ENCODE measurements at places on chromosomes 11 and 22.
A peak's percentile ranks its signal among the peaks of the same experiment; 100 is the strongest.

GRCh38 chr11:48020092-48020755, 39.9 kb downstream of the PTPRJ start:
- H3K4me3 ChIP-seq: peak overlapping the region; percentile 4
- peaks cover 59% of the 10 kb centered on the region for H3K4me1 ChIP-seq
- H3K27ac ChIP-seq: peak overlapping the region; percentile 100
- no peaks in the 10 kb centered on the region for H3K27me3 ChIP-seq
- DNase-seq: no peak

- H3K4me1 ChIP-seq: peaks cover 23% of the 10 kb centered on the region
- DNase-seq: no peak
- no peak overlapping the region for H3K4me3 ChIP-seq
- H3K36me3 ChIP-seq: no peaks in the 10 kb centered on the region
- H3K27ac ChIP-seq: no peak overlapping the region
These were observed 47.7 kb upstream of the EMID1 start for GRCh38 chr22:29157759-29158535.

- no peaks in the 10 kb centered on the region for H3K36me3 ChIP-seq
- no peak overlapping the region for H3K4me3 ChIP-seq
- H3K4me1 ChIP-seq: no peaks in the 10 kb centered on the region
- no peak overlapping the region for H3K27ac ChIP-seq
These were observed 432.1 kb downstream of the BRD1 start for GRCh38 chr22:49395617-49396016.

GRCh38 chr22:17334059-17334458, 35.2 kb upstream of the CECR2 start:
- DNase-seq: no peak
- no peaks in the 10 kb centered on the region for H3K36me3 ChIP-seq
- peaks cover 1% of the 10 kb centered on the region for H3K27me3 ChIP-seq
- H3K4me3 ChIP-seq: no peak overlapping the region
- H3K4me1 ChIP-seq: no peaks in the 10 kb centered on the region

GRCh38 chr11:126963603-126964363, 36.8 kb downstream of the KIRREL3 start:
- H3K4me1 ChIP-seq: peaks cover 14% of the 10 kb centered on the region
- H3K36me3 ChIP-seq: no peaks in the 10 kb centered on the region
- H3K4me3 ChIP-seq: no peak overlapping the region
- peaks cover 22% of the 10 kb centered on the region for H3K27me3 ChIP-seq

DNA sequence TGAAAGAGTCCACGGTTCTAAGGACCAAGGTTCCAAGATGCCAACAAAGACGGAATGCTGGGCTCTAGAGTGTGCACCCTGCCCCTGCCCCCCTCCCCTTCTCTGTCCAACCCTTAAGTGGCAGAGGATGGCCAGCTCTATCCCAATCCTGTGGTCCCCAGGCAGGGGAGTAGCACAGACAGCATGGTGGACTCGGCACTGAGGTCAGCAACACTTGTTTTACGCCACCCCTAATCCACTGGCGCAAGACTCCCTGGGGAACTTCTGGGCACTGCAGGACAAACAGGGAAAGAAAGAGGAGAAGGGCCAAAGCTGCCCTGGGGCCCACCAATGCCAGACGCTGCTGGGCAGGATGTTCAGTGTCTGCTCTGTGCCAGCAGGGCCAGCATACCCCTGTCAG, 18.9 kb downstream of the GDPD5 start:
- H3K4me3 ChIP-seq: no peak overlapping the region
- no peaks in the 10 kb centered on the region for H3K36me3 ChIP-seq
- H3K27me3 ChIP-seq: no peaks in the 10 kb centered on the region
- H3K27ac ChIP-seq: no peak overlapping the region
- DNase-seq: no peak
- peaks cover 22% of the 10 kb centered on the region for H3K4me1 ChIP-seq

GRCh38 chr11:66686801-66687750, 9.4 kb upstream of the RBM4B start:
- H3K4me3 ChIP-seq: no peak overlapping the region
- H3K27ac ChIP-seq: no peak overlapping the region
- H3K36me3 ChIP-seq: peaks cover 9% of the 10 kb centered on the region
- no peak for DNase-seq
- no peaks in the 10 kb centered on the region for H3K27me3 ChIP-seq
- H3K4me1 ChIP-seq: peaks cover 10% of the 10 kb centered on the region

DNA sequence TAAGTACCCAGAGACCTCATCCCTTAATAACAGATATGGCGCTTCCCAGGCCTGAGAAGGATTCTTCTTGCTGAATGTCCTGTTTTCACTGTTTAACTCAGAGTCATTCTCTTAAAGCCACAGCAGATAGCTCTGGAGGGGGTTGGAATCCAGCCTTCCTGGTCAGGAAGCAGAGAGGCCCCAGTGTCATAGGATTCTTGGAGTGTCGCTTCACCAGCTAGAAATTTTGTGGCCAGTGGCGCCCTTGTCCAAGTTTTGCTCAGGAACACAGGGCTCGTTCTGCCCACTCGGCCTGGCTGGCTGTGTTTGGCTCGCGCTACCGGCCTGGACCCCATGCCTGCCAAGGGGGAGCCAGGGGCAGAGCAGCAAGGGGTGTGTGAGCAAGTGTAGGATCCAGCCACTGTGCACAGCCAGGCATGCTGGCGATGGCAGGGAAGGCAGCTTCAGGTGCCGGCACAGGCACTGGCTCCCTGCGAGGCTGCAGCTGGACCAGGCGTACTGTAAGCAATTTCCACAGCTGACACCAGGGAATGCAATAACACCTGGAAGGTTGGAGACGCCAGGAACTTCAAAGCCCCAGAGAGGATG, 214.8 kb upstream of the SESN3 start:
- no peak overlapping the region for H3K4me3 ChIP-seq
- H3K27me3 ChIP-seq: no peaks in the 10 kb centered on the region
- no peaks in the 10 kb centered on the region for H3K36me3 ChIP-seq
- H3K27ac ChIP-seq: no peak overlapping the region

- H3K27ac ChIP-seq: no peak overlapping the region
- no peaks in the 10 kb centered on the region for H3K4me1 ChIP-seq
- H3K27me3 ChIP-seq: no peaks in the 10 kb centered on the region
- no peaks in the 10 kb centered on the region for H3K36me3 ChIP-seq
- DNase-seq: no peak
These were observed 20.0 kb downstream of the SELENOO start for GRCh38 chr22:50220603-50221409.

GRCh38 chr22:25382762-25383161, 163.3 kb downstream of the CRYBB2 start:
- peaks cover 25% of the 10 kb centered on the region for H3K4me1 ChIP-seq
- DNase-seq: no peak
- H3K36me3 ChIP-seq: peaks cover 9% of the 10 kb centered on the region
- no peaks in the 10 kb centered on the region for H3K27me3 ChIP-seq

- H3K4me3 ChIP-seq: no peak overlapping the region
- no peaks in the 10 kb centered on the region for H3K36me3 ChIP-seq
- DNase-seq: no peak
- H3K4me1 ChIP-seq: no peaks in the 10 kb centered on the region
- H3K27me3 ChIP-seq: peaks cover 60% of the 10 kb centered on the region
These were observed 397.8 kb downstream of the OPCML start for GRCh38 chr11:133134314-133135173.

GRCh38 chr11:99320769-99321290, 300.1 kb downstream of the CNTN5 start:
- peaks cover 5% of the 10 kb centered on the region for H3K4me1 ChIP-seq
- H3K27ac ChIP-seq: no peak overlapping the region
- no peaks in the 10 kb centered on the region for H3K36me3 ChIP-seq
- DNase-seq: no peak
- H3K4me3 ChIP-seq: no peak overlapping the region

- peak; percentile 34 for DNase-seq
- no peak overlapping the region for H3K27ac ChIP-seq
- no peaks in the 10 kb centered on the region for H3K36me3 ChIP-seq
- H3K4me3 ChIP-seq: no peak overlapping the region
- H3K4me1 ChIP-seq: no peaks in the 10 kb centered on the region
These were observed 837.3 kb downstream of the TBC1D22A start for GRCh38 chr22:47599753-47600152.

GRCh38 chr11:30960387-30960992, 374.3 kb upstream of the MPPED2 start:
- H3K4me1 ChIP-seq: no peaks in the 10 kb centered on the region
- no peak overlapping the region for H3K27ac ChIP-seq
- no peak for DNase-seq
- H3K36me3 ChIP-seq: no peaks in the 10 kb centered on the region
- H3K4me3 ChIP-seq: no peak overlapping the region

DNA sequence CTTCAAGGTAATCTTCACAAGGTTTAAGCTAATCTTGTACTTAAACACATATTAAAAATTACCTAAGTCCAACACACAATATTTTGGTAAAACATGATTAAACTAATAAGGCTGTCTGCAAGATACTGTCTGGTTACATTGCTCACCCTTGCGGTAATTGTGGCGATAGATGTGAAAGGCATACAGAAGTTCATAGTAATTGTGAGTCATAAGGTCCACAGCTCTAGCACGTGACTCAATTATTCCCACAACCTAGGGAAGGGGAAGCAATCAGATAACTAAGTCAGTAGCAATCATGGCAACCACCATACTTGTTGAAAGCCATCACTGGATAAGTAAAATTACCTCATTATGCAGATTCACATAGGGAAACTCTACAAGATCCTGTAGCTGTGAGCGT, 30.5 kb upstream of the FNBP4 start:
- no peak overlapping the region for H3K27ac ChIP-seq
- peaks cover 23% of the 10 kb centered on the region for H3K36me3 ChIP-seq
- H3K27me3 ChIP-seq: no peaks in the 10 kb centered on the region
- no peaks in the 10 kb centered on the region for H3K4me1 ChIP-seq
- DNase-seq: no peak

GRCh38 chr11:13238879-13239514, 38.6 kb upstream of the BMAL1 start:
- H3K27ac ChIP-seq: no peak overlapping the region
- no peaks in the 10 kb centered on the region for H3K4me1 ChIP-seq
- peaks cover 9% of the 10 kb centered on the region for H3K27me3 ChIP-seq
- DNase-seq: no peak
- no peak overlapping the region for H3K4me3 ChIP-seq

DNA sequence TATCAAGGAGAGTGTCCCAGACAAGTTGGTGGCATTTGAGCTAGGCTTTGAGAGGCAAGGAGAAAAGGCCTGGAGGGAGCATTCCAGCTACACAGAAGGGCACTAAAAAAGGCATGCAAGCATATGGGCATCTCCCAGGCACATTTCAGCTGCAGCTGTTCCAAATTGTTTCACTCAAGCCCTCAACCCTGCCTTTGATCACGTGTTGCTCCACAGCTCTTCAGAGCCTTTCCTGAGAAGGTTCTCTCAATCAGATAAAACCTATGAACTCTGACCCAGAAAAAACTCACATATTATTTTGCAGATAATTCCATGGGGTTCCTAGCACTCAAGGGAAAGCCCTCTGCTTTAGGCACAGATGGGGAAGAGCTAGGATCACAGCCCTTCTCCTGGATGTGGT, 24.4 kb upstream of the HSPA8 start:
- peaks cover 19% of the 10 kb centered on the region for H3K4me1 ChIP-seq
- no peak overlapping the region for H3K27ac ChIP-seq
- H3K27me3 ChIP-seq: no peaks in the 10 kb centered on the region
- H3K4me3 ChIP-seq: no peak overlapping the region
- H3K36me3 ChIP-seq: peaks cover 3% of the 10 kb centered on the region

DNA sequence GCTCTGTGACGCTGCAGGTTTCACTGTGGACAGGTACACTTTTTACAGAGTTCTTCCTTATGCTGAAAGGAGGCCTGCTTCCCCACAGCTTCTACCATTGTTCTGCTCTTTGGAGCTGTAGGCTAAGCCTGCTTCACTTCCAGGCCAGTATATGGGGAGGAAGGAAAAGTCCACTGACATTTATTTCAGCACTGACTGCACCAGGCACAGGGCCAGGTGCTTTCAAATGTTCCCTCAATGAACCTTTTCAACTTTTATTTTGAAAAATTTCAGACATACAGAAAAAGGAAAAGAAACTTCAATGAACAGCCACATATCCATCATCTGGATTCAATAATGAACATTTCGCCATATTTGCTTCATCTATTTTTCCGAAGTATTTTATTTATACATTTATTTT, 22.0 kb downstream of the POU2F3 start:
- H3K4me3 ChIP-seq: no peak overlapping the region
- no peak overlapping the region for H3K27ac ChIP-seq
- H3K36me3 ChIP-seq: no peaks in the 10 kb centered on the region
- H3K27me3 ChIP-seq: peaks cover 64% of the 10 kb centered on the region
- H3K4me1 ChIP-seq: no peaks in the 10 kb centered on the region
- no peak for DNase-seq
